ENCODE measurements at places on chromosomes 5 and 9. TPM values are rescaled to one million over a fixed set of nuclear protein-coding genes. Genes with fewer than 3 reads are reported as not detected.

Gene SH3RF2
- total RNA-seq: 172 TPM

Gene CCL28
- 17.1 TPM for total RNA-seq

Gene ANKRD18B
- total RNA-seq: not detected

Gene FOXD4
- total RNA-seq: not detected

Gene MARCOL
- total RNA-seq: not detected

Gene CDX1
- total RNA-seq: 249 TPM

Gene SSBP2
- 41.5 TPM for total RNA-seq

Gene PPP1R26
- total RNA-seq: 25.3 TPM

Gene CDH10
- not detected for total RNA-seq

Gene TMEM232
- total RNA-seq: 3.8 TPM

Gene C5orf58
- not detected for total RNA-seq

Gene CAST
- 280 TPM for total RNA-seq

Gene NR2F1-AS1
- total RNA-seq: 1.6 TPM

Gene DCAF10
- total RNA-seq: 43.0 TPM

Gene ZNF483
- total RNA-seq: 4.1 TPM
